ENCODE measurements at places on chromosomes 11 and 22. TPM values are rescaled to one million over a fixed set of nuclear protein-coding genes. Genes with fewer than 3 reads are reported as not detected.
A peak's percentile ranks its signal among the peaks of the same experiment; 100 is the strongest.

OR5A2 gene
- total RNA-seq: not detected

ANGPTL5 gene
- not detected for total RNA-seq

RFPL2 gene
- not detected for total RNA-seq

KAT5 gene
- 42.2 TPM for total RNA-seq

TMPRSS5 gene
- total RNA-seq: under 0.01 TPM

KRTAP5-9 gene
- not detected for total RNA-seq

HTR3A gene
- total RNA-seq: not detected

C11orf97 gene
- not detected for total RNA-seq

CCDC81 gene
- 26.8 TPM for total RNA-seq

HSPB2 gene
- 0.64 TPM for total RNA-seq

KRTAP5-10 gene
- total RNA-seq: not detected

OR52D1 gene
- total RNA-seq: not detected

GLB1L2 gene
- total RNA-seq: not detected

DNA sequence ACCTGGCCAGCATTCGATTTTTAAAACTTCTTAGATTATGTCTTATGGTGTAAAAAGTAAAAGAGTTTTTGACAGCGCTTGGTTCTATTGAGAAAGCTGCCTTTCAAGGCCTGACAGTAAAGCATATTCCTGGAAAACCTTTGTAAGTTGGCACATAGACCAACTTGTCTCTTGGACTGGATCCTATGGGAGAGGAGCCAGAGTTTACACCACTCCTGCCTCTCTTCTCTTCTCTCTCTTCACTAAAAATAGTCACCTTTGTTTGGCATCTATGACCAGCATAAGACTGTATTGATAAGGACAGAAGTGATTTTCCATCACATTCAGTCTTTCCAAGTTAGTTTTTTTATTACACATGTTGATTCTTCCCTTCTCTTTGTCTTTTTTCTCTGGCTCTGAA is 33.7 kb downstream of the CSRP3 start:
- DNase-seq: no peak

- DNase-seq: no peak
Observed at GRCh38 chr11:125365196-125365931, 130.7 kb downstream of the FEZ1 start.

DNA sequence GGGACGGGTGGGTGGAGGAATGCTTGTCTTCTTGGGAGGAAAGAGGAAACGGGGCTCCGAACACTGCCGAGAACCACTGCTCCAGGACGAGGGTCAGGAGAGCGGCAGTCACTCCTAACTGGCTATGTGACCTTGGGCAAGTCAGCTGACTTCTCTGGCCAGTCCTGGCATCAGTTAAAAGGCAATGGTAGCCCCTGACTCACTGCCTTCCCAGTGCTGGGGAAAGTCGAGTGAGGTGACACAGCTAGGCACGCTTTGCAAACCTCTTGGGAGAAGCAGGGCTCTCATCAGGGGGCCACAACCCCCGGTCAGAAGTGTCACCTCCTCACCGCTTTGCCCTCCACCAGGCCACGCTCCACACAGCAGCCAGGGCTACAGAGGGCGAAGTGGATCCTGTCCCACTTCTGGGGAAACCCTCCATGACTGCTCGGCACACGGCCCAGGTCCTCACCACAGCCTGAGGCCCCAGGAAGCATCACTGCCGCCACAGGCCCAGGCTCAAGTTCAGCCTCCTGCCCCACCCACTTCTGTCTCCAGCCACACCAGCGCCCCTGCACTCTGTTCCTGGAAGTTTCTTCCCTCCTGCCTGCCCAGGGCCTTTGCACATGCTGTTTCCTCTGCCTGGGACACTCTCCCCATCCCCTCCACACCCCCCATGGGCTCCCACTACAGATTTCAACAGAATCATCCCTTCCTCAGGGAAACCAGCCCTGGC is 16.3 kb downstream of the IL2RB start:
- DNase-seq: no peak

DNA sequence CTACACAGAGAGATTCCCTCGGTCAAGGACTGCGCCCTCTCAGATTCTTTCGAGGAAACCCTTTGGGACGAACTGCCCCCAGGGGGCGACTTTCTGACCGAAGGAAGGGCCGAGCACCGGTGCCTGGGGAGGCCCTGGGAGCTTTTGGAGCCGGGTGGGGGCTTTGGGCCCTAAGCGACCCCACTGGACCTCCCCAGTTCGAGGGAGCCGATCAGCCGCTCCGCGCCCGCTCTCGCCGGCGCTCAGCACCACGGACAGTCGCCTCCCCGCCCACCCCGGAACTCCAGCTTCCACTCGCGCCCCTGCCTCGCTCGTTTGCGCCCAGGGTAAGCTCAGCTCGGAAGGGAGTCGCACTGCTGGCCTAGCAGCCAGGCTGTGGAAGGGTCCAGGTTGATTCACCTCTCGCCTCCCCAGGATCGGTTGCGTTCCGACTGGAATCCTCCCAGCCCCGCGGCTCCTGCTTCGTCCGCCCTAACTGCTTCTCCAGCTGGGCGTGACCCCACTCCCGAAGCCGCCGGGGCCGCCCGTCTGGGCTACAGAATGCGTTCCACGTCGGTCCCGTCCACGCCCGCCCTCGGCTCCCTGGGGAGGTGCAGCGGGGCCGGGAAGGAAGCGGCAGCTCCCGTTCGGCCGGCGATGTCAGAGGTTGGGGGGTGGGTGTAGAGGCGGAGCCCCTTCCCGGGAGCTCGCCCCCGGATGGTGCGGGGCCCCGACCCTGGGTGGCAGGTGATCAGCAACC is 428 bp downstream of the SCN3B start:
- peak; percentile 51 for DNase-seq

- no peak for DNase-seq
Observed at GRCh38 chr22:47069270-47069669, 306.8 kb downstream of the TBC1D22A start.

GRCh38 chr11:19405966-19406365 is 165.2 kb upstream of the E2F8 start:
- DNase-seq: no peak

DNA sequence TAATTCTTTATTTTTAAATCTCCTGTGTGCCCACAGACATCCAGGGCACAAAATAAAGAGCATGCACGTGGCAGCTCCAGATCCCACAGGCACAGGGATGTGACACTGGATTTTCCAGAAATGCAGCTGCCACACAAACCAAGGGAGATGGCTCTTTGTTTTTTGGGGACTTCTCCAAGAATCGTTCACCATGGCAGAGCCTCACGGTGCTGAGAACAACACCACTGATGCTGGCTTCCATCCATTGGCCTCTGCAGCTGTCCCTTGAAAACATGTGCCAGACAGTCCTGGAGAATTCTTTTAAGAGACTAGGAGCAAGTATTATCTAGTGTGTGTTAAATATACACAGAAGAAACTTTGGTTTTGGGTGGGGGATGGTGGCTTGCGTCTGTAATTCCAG is 108.4 kb upstream of the SLC22A12 start:
- no peak for DNase-seq

GRCh38 chr11:45834298-45834756 is 12.9 kb upstream of the CRY2 start:
- no peak for DNase-seq
